ENCODE measurements at places on chromosomes 13 and 19. TPM values are rescaled to one million over a fixed set of nuclear protein-coding genes. Genes with fewer than 3 reads are reported as not detected.

The KISS1R gene
- total RNA-seq: not detected

The ELANE gene
- total RNA-seq: not detected

The SIAH3 gene
- total RNA-seq: not detected

The FFAR1 gene
- not detected for total RNA-seq

The NCR1 gene
- not detected for total RNA-seq

The TINCR gene
- not detected for total RNA-seq

The ATP4A gene
- total RNA-seq: not detected

The CLEC11A gene
- 1.6 TPM for total RNA-seq

The AMH gene
- 1.3 TPM for total RNA-seq

The PEAK3 gene
- total RNA-seq: 0.22 TPM

The ZNF610 gene
- total RNA-seq: 2.0 TPM

The CCL25 gene
- not detected for total RNA-seq

The COMP gene
- total RNA-seq: not detected

The PSG5 gene
- not detected for total RNA-seq

The GAPDHS gene
- total RNA-seq: not detected

The DACH1 gene
- total RNA-seq: under 0.01 TPM

The NHLRC3 gene
- total RNA-seq: 12.8 TPM

The UPK1A gene
- total RNA-seq: not detected

The JSRP1 gene
- total RNA-seq: 0.43 TPM

The ANGPTL4 gene
- 2.1 TPM for total RNA-seq

The HSH2D gene
- total RNA-seq: not detected

The ZIC2 gene
- total RNA-seq: 0.22 TPM

The EBI3 gene
- total RNA-seq: 0.09 TPM

The PNMA8C gene
- total RNA-seq: not detected

The SMAD9 gene
- total RNA-seq: 27.8 TPM

The TEX29 gene
- not detected for total RNA-seq

The PSG6 gene
- total RNA-seq: not detected

The RTBDN gene
- not detected for total RNA-seq

The PPP1R37 gene
- total RNA-seq: 22.2 TPM

The ZNF8 gene
- total RNA-seq: 3.7 TPM

The RNF17 gene
- not detected for total RNA-seq

The BSPH1 gene
- total RNA-seq: not detected

The KLK12 gene
- not detected for total RNA-seq

The KMT2B gene
- 4.2 TPM for total RNA-seq

The KLK3 gene
- total RNA-seq: not detected

The ZNF99 gene
- total RNA-seq: not detected

The ZNF700 gene
- total RNA-seq: 7.8 TPM

The C1QTNF9B gene
- total RNA-seq: not detected
